Tibial nerve (tissue), 4 donors: ENCODE measurements at places on chromosomes 4 and X. TPM values are rescaled to one million over a fixed set of nuclear protein-coding genes. Genes with fewer than 3 reads are reported as not detected.

- no peaks in the 10 kb centered on the region for H3K36me3 ChIP-seq
- H3K4me1 ChIP-seq, result no peaks in the 10 kb centered on the region
- H3K27me3 ChIP-seq, result peaks cover 9% of the 10 kb centered on the region
- no peak overlapping the region for H3K4me3 ChIP-seq
- no peak overlapping the region for H3K27ac ChIP-seq
These were observed 48.6 kb downstream of the ASB9 start for GRCh38 chrX:15221321-15221720.

- H3K36me3 ChIP-seq, result no peaks in the 10 kb centered on the region
- no peaks in the 10 kb centered on the region for H3K4me1 ChIP-seq
- no peak for DNase-seq
- H3K4me3 ChIP-seq, result no peak overlapping the region
- no peak overlapping the region for H3K27ac ChIP-seq
These were observed 48.2 kb downstream of the THAP9 start for GRCh38 chr4:82948647-82949204.

DNA sequence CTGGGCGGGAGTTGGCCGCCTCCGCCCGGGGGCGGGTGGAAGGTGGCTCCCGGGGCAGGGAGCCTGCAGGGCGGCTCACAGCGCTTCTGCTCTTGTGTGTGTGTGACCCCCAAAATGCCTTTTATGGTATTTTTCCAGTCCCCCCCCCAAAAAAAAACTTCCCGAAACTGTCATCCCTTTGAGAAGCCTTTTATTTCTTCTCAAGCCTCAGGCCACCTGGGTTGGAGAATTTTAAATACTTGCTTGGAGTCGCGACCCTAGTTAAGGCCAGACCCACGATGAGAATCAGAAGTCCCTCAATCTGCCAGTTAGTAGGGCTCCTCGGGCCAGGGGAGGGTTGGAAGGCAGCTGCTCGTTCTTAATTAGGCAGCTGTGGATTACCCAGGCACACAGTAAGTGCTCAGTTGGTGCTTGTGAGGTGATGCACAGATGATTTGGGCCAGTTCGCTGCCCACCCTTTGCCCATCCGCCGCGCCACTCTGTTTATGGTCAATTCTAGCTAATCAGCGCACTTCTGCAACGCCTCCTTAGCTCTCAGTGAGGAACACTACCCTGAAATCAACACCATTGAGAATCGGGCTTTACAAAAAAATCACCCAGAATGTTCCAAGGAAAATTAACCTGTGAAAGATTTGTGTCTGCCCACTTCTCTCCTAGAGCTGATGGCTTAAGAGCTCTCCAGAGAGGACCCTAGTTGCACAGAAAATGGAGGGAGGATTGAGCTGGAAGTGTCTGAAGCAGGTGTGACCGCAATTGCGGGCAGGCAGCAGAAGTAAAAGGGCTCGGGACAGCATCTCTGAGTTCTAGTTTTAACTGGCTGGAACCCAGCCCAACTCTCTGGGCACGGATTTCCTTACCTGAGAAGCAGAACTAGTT lies 648 bp upstream of the SCD5 start:
- no peaks in the 10 kb centered on the region for H3K36me3 ChIP-seq
- DNase-seq, result no peak
- no peaks in the 10 kb centered on the region for H3K27me3 ChIP-seq
- peak overlapping the region; percentile 45 for H3K27ac ChIP-seq
- no peaks in the 10 kb centered on the region for H3K4me1 ChIP-seq

DNA sequence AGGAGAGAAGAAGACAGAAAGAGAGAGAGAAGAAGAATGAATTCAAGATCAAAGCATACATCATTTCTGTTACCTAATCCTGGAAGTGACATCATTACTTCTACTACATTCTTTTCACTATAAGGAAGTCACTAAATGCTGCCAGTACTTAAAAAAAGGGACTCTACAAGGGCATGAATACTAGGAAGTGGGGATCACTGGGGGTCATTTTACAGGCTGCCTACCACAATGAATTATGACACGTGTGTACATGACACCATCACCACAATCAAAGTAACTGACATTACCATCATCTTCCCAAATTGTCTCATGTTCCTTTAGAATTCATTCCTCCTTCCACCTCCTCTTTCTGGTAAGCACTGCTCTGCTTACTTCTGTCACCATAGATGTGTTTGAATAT lies 227.0 kb downstream of the CPE start:
- no peaks in the 10 kb centered on the region for H3K36me3 ChIP-seq
- no peaks in the 10 kb centered on the region for H3K4me1 ChIP-seq
- DNase-seq, result no peak
- H3K27me3 ChIP-seq, result no peaks in the 10 kb centered on the region

DNA sequence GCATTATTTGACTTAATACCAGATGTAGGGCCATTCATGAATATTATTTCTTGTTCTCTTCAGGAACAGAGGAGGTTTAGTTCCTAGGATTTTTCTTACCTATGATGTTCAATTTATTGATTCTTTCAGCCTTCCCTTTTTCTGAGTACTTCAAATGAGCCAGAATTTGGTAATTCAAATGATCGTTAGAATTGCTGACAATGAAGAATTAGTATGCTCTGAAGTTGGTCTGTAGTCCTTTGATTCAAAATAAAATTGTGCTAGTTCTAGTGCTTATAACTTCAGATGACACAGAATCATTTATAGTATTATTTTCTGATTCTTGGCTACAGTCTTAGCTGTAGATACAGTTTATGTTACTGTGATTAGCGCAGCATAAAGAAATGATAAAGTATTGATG lies 35.2 kb upstream of the WDR17 start:
- H3K27ac ChIP-seq, result no peak overlapping the region
- no peak for DNase-seq

GRCh38 chrX:68999356-68999755 lies 165.9 kb downstream of the PJA1 start:
- no peaks in the 10 kb centered on the region for H3K36me3 ChIP-seq
- no peak for DNase-seq
- H3K4me1 ChIP-seq, result peaks cover 38% of the 10 kb centered on the region
- H3K4me3 ChIP-seq, result no peak overlapping the region

DNA sequence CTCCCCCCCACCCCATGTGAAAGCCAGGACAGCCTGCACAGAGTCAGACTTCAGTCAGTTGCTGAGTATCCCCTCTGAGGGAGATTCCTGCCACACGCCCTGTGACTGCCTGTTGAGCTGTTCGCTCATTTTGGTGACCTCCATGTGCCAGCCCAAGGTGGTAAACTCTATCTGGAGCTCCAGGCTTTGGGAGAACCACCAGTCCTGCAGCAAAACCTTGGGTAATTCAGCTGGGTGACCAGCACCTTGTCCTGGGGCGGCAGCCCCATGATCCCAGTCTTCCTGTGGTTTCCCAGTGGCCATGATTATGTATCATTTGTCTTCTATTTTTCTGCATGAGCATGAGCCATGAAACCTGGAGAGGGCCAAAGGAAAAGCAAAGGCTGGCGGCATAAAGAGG lies 73.4 kb downstream of the NBDY start:
- no peaks in the 10 kb centered on the region for H3K4me1 ChIP-seq
- H3K27me3 ChIP-seq, result no peaks in the 10 kb centered on the region
- no peaks in the 10 kb centered on the region for H3K36me3 ChIP-seq
- peak overlapping the region; percentile 56 for H3K4me3 ChIP-seq

GRCh38 chr4:25608644-25609043 lies 47.0 kb upstream of the SLC34A2 start:
- DNase-seq, result no peak
- H3K27ac ChIP-seq, result no peak overlapping the region
- no peak overlapping the region for H3K4me3 ChIP-seq
- H3K4me1 ChIP-seq, result no peaks in the 10 kb centered on the region
- H3K27me3 ChIP-seq, result no peaks in the 10 kb centered on the region

- H3K4me3 ChIP-seq, result no peak overlapping the region
- peaks cover 9% of the 10 kb centered on the region for H3K36me3 ChIP-seq
- no peaks in the 10 kb centered on the region for H3K27me3 ChIP-seq
- no peaks in the 10 kb centered on the region for H3K4me1 ChIP-seq
- H3K27ac ChIP-seq, result no peak overlapping the region
- DNase-seq, result no peak
These were observed 428.8 kb downstream of the IL15 start for GRCh38 chr4:142065086-142065647.

DNA sequence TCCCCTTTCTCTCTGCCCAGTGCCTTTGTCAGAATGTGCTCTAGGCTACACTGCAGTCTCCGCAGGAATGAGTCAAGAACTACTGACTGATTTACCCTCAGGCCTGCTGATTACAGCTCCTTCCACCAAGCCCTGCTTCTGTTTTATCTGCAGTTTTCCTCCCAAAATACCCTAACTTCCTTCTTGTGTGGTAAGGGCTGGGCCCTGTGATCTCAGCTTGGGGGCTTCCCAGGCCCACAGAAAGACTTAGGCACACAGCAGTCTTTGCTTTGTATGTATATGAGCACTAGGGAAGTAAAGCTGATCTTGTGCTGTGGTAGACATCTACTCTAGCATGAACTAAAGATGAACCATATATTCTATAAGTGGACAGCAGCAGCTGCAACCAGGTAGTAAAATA lies 18.8 kb downstream of the PAK3 start:
- H3K4me1 ChIP-seq, result no peaks in the 10 kb centered on the region
- no peak for DNase-seq
- no peak overlapping the region for H3K27ac ChIP-seq
- H3K36me3 ChIP-seq, result no peaks in the 10 kb centered on the region

GRCh38 chr4:6177587-6178197 lies 22.7 kb downstream of the JAKMIP1 start:
- no peaks in the 10 kb centered on the region for H3K27me3 ChIP-seq
- no peak for DNase-seq
- H3K36me3 ChIP-seq, result no peaks in the 10 kb centered on the region
- no peak overlapping the region for H3K27ac ChIP-seq
- H3K4me1 ChIP-seq, result no peaks in the 10 kb centered on the region
- H3K4me3 ChIP-seq, result no peak overlapping the region

GRCh38 chr4:133938061-133938460 lies 263.5 kb downstream of the PABPC4L start:
- H3K36me3 ChIP-seq, result no peaks in the 10 kb centered on the region
- no peak for DNase-seq
- H3K4me1 ChIP-seq, result no peaks in the 10 kb centered on the region
- no peak overlapping the region for H3K27ac ChIP-seq
- no peaks in the 10 kb centered on the region for H3K27me3 ChIP-seq
- no peak overlapping the region for H3K4me3 ChIP-seq

DNA sequence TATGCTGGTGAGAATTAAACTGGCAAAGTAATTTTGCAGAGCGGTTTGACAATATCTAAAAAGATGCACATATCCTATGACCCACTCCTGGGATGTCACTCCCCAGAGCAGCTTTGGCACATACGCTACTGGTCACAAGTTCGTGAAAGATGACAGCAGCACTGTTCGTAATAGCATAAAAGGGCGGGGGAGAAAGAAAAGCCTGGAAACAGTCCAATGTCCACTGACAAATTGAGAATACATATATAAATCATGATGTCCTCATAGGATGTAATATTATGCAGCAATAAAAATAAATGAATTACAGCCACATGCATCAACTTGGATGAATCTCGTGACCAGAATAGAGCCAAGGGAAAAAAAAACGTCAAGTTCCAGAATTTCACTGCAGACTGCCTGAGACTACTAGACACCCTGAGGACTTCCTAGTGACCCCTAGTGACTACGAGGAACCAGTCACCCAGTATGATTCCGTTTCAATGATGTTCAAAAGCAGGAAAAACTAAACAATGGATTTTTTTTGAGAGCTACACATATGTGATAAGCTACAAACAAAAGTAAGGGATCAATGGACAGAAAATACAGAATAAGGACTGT lies 1.8 kb downstream of the PCSK1N start:
- H3K4me1 ChIP-seq, result peaks cover 15% of the 10 kb centered on the region
- no peak for DNase-seq
- H3K27me3 ChIP-seq, result no peaks in the 10 kb centered on the region
- H3K4me3 ChIP-seq, result no peak overlapping the region
- H3K27ac ChIP-seq, result no peak overlapping the region

DNA sequence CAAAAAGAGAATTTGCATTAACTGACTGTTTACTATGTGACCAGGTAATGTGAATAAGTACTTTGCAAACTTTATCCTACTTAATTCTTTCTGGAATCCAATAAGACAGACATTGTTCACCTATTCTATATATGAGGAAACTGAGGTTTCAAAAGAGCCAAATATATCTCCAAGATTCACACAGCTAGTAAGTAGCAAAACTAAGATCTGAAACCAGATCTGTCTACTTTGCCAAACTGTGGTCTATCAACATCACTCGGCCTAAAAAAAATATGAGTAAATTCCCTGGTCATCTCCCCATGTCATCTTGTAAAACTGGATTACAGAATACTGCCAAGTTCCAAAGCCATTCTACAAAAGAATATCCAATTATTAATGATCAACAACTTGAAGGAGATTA lies 52.8 kb downstream of the ANAPC10 start:
- H3K27ac ChIP-seq, result no peak overlapping the region
- no peaks in the 10 kb centered on the region for H3K36me3 ChIP-seq
- no peaks in the 10 kb centered on the region for H3K4me1 ChIP-seq
- H3K4me3 ChIP-seq, result no peak overlapping the region

Gene ASB9
- 3.9 TPM for total RNA-seq

Gene SH2D1A
- total RNA-seq, result 0.60 TPM

Gene TEX13C
- total RNA-seq, result not detected

Gene AWAT2
- not detected for total RNA-seq

Gene MAP3K15
- not detected for total RNA-seq

Gene SPANXN4
- total RNA-seq, result not detected

Gene HSFX3
- total RNA-seq, result not detected
